ENCODE measurements at places on chromosomes 13 and 19.
A peak's percentile ranks its signal among the peaks of the same experiment; 100 is the strongest.

DNA sequence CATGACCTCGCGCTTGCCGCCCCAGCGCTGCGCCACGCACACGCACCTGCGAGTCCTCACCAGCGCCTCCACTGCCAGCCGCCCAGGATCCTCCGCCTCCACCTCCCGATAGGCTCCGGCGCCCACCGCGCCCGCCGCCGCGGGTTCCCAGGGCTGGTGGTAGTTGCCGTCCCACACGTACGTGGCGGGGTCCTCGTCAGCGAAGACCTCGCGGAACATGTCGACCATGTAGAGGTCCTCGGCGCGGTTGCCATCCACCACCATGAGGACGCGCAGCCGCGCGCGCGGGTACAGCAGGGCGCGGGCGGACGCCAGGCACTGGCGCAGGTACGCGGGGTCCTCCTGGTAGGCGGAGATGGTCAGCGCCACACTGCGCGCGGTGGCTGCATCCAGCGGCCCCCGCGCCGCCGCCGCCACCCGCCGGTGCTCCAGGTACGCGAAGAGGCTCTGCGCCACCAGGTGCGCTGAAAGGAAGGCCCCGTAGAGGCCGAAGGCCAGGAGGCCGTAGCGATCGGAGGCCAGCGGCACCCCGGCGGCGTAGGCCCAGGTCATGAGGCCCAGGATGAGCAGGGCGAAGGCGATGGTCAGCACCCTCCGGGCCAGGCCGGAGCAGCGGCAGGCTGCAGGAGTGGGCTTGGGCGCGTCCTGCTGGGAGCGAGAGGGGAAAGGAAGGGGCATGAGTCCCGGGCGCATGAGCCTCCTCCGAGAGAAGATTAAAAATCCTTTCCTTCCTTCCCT, 4.4 kb downstream of the HAS1 start:
- no peak for DNase-seq

- peak; percentile 3 for DNase-seq
Observed at GRCh38 chr19:31232180-31232579, 117.1 kb downstream of the TSHZ3 start.

GRCh38 chr13:113001241-113002140, 32.5 kb downstream of the MCF2L start:
- DNase-seq: no peak

DNA sequence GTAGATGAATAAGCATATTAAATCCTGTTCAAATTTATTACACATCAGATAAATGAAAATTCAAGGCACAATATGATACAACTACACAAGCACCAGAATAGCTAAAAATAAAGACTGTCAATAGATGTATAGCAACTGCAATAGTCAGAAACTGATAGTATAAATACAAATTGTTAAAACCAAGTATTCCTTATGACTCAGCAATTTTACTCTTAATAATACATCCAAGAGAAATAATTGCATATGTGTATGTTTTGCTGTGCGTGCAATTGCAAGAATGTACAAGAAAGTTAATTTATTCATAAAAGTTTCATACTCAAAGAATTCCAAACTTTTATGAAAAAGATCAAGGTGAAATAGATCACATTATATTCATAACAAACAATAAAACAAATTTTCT, 1338.1 kb downstream of the OLFM4 start:
- DNase-seq: no peak

DNA sequence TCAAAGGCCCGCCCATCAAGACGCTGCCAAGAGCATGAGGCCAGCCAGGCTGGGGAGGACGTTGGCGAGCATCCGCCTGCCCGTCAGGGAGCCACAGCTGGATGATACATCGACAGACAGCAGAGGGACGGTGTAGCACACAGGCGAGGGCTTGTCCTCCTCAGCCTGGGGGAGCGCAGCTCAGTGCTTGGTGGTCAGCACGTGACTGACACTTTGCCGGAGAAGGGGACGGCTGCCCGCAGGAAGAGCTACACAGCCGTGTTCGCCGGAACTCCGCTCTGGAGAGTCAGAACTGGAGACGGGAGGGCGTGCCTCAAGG, 34.1 kb downstream of the CSNK1G2 start:
- no peak for DNase-seq

DNA sequence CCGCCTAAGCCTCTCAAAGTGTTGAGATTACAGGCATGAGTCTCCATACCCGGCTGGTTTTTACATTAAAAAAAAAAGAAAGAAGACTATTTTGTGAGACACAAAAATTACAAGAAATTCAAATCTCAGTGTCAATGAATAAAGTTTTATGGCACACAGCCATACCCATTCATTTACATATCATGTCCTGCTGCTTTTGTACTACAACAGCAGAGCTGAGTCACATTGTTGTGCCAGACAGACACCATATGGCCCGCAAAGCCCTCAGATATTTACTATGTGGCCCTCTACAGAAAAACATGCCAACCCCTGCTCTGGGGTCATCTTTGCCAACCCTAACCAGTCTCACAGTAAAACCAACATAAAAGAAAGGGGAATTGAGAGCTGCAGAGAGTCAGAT, 5.3 kb downstream of the SMIM7 start:
- DNase-seq: no peak
